ENCODE measurements at places on chromosomes 4 and X.

GRCh38 chrX:155056877-155057792 lies 13.8 kb downstream of the CMC4 start:
- DNase-seq: no peak

DNA sequence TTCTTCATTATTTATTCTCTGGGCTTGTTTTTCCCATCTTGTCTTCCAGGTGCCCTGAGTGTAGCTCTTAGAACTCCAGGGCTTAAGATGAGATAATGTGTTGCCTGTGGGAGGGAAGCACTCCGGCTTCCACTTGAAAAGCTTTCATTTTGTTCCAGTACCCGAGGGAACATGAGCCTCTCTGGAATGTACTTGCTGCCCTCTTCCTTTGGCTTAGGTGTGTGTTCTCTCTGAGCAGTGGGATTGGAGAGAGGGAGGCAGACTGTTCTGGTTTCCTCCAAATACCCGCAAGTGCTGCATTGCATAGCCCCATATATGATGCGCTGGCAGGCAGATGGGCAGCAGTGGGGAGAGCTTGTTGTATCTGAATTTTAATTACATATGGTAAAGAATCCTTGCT lies 861 bp upstream of the DTHD1 start:
- no peak for DNase-seq

DNA sequence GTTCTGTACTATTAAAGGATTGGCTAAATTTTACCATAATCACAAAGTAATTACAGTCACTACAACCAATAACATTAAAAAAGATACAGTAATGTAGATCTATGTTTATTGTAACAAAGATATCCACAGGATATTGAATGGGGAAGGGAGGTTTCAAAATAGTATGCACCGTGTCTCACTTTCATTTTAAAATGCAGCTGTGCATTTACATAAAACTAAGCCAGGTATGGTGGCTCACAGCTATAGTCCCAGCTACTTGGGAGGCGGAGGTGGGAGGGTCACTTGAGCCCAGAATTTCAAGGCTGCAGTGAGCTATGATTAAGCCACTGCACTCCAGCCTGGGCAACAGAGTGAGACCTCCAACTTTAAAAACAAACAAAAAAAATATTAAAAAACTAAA lies 8.5 kb downstream of the SRP72 start:
- no peak for DNase-seq

DNA sequence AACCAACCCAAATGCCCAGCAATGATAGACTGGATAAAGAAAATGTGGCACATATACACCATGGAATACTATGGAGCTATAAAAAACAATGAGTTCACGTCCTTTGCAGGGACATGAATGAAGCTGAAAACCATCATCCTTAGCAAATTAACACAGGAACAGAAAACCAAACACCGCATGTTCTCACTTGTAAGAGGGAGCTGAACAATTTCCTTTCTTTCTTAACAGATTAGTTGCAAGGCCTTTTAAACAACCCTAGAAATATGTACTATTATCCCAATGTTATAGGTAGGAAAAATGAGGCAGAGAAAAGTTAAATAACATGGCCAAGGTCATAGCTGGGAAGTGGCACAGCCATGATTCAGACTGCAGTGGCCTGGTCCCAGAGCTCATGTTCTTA lies 5.8 kb upstream of the OCIAD2 start:
- no peak for DNase-seq

DNA sequence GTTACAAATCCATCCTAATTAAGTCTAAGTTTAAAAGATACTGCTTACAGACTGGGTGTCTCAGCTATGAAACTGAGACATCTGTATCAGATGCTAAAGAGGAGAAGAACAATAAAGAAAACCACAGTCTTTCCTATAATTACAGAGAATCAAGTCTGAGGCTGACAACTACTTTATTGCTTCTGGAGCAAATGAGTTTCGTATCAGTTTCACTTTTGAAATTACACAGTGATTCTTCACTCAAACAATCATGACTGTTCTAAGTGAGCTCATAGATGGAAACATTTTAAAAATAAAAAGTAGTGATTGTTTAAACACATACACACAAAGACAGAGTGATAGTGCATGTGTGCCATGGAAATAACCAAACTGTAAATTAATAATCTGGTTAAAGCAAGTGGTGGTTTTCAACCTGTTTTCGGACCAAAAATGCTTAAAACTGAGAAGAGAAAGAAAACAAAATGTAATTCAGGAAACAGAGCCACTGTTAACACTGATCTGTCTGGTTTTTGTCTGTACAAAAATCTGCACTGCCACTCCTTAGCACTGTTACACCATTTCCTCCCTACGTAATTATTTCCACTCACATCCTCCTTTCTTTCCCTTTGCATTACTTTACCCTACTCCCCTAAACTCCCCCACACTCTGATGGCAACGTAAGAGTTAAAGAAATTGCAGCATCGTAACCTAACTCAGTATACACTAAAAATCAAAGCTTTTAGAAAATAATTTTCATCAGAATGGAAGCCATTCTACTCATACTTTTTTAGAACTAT lies 12.5 kb downstream of the RFC1 start:
- no peak for DNase-seq

- DNase-seq: no peak
Observed at GRCh38 chr4:26490111-26490959, at the start of gene CCKAR. Gene CCKAR, minus strand, starts transcription at chr4:26490484. Its CDS starts 217 bp downstream, at chr4:26490267.

DNA sequence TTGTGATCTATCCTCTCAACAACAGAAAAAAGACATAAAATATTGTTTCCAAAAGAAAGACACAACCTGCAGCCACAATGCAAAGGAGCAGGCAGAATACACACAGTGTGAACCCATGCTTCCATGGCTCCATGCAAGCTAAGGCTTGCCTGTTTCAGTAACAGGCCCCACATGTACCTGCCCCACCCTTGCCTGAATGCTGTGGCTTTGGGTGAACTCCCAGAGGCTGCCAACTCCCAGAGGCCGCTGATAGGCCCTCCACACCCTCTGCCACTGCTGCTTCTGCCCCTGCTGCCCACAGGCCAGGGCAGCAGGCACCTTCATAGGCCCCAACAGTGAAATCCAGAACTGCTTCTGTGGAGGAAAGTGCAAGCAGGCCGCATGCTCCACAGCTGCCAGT lies 313.9 kb downstream of the CHIC1 start:
- no peak for DNase-seq

DNA sequence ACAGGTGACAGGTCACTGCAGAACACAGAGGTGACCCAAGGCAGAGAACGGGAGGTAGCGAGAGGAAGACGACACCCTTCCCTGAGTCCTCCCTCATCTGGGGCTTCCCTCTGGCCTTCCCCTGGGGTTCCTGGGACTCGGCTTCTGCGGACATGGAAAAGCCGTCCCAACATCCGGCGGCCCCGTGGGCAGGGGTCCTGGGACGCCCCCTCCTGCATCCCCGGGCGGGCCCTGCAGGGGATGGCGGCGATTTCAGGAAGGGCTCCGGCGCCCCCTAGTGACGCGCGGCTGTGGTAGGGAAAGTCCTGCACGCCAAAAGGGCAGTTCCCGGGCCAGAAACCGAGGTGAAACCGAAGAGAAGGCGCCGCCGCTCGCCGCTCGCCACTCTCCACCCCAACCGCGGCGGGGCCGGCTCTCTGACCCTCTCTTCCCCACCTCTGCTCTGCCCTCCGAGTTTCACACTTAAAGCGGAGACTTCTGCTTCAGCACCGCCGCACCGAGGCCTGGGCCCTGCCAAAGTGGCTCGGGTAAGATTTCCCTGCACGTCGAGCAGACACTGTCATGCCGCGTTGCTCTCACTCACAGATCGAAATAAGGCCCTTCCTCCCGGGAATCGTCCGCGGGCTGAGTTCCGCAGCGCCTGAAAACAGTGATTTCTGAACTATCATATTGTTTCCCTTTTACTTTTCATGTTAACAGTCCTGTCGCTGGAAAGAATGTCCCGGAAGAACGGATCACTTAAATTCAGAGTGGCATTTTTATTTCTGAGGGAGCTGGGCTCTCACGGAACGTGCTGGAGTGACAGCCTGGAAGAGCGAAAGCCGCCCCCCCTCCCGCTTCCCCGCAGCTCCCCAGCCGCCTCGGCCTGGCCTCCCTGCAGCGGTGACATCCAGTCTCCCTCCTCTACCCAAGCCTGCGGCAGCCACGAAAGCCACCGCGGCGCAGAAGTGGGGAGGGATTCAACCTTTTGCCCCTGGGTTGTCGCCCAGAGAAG lies 110.6 kb downstream of the DCTD start:
- peak; percentile 14 for DNase-seq

- no peak for DNase-seq
Observed at GRCh38 chr4:5142726-5143125, 91.4 kb downstream of the STK32B start.

GRCh38 chrX:40240844-40241243 lies 143.1 kb upstream of the BCOR start:
- no peak for DNase-seq

DNA sequence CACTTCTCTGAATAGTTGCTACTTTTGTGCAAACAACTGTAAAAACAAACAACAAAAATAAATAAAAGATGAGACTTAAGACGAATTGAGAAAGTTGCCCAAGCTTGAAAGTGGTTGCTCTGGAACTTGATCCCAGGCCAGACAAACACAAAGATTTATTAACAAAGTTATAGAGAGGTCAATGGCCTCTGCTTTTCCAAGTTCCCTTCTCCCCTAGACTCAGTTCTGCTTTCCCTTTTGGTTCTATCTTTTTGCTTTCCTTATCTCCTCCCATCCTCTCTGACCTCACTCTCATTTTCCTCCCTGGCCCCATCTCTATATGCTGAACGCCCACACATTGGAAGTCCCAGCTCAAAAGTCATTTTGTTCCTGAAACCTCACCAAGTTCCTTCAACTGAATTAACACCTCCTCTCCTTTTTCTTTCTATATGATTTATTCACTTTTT lies 82.7 kb downstream of the MXRA5 start:
- no peak for DNase-seq

DNA sequence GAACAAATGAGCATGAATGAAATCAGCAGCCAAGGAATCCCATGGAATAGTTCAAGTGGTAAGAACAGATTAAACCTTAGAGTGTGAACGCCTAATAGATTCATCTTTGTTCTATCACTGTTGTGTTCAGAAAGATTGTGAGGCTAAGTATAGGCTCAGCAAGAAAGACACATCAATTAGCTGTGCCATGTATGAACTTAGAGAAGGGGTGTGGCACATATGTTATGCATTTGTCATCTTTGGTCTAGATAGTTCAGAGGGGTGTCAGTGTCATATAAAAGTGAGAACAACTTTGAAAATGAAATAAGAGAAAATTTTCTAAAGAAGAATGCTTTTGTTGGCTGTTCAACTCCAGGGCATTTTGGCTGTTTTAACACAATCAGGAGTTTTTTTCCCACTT lies 9.4 kb downstream of the DAPP1 start:
- no peak for DNase-seq

GRCh38 chr4:1603413-1604135 lies 80.5 kb downstream of the FAM53A start:
- no peak for DNase-seq

DNA sequence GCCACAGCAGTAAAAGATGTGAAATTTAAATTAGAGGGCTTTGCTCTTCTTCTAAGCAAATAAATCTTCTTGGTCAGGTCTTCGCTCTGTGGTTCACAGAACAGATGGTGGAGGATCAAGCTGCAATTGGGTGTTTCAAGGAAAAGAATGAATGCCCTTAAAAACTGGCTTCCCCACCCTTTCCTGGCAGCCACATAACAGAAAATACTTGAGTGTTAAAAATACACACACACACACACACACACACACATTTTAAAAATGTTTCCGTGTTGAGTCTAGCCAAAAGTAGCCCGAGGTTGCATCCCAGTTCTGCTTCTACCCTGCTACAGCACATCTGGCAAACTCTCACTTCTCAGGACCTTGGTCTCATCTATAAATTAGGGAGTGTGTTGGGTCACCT lies 56.7 kb upstream of the FGFBP2 start:
- DNase-seq: no peak

GRCh38 chrX:118329175-118329574 lies 16.7 kb upstream of the WDR44 start:
- DNase-seq: no peak

GRCh38 chr4:20430259-20430941 lies 178.7 kb downstream of the SLIT2 start:
- DNase-seq: no peak

- DNase-seq: no peak
Observed at GRCh38 chrX:148755111-148755510, 254.7 kb downstream of the AFF2 start.

- no peak for DNase-seq
Observed at GRCh38 chrX:153776120-153776599, 4.7 kb upstream of the SRPK3 start.

DNA sequence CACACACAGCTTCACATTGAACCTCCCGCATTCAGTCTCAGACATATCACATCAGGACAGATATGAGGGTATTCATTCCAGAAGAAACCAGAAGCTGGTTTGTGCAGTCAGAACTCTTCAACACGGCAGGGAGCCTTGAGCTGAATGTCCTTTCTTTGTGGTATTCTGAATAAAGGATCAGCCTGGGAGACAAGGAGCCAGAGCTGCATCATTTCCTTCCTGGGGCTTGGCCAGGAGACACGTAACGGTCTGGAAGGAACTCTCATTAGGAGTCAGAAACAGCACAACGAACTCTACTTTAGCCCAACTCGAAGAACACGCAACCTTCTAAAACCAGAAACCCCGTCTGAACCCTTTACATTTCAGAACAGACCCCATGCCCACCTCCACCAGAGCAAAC lies 46.4 kb downstream of the KDR start:
- no peak for DNase-seq

DNA sequence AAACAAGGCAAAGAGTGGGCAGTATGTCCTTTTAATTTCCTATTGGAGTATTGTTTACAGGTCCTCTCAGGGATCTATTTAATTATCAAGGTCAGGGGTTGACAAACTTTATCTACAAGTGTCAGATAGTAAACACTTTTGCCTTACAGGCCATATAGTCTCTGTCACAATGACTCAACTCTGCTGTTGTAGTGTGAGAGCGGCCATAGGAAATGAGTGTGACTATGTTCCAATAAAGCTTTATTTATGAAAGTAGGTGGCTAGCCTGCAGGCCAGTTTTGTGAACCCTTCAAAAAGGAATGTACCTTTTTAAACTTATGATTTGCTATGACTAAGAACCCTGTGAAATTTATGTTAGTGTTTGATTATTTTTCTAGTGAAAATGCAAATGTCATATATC lies 156.1 kb downstream of the GPAT3 start:
- DNase-seq: no peak

DNA sequence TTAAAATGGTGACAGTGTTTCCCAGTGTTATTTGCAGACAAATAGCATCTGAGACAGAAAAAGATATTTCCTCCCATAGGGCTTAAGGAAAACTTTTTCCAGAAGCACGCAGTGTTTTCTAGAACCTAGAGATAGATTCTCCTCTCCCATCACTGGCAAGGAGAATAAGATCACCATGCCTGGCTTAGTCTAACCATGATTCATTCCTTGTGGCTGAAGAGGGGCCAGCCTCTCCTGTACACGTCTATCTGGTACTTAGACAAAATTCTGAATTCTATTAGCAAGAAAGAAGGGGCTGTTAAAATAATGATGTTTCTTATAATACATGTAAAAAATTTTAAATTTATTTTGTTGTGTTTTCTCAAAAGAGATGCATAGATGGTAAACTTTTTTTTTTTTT lies 296.1 kb upstream of the LDB2 start:
- no peak for DNase-seq

DNA sequence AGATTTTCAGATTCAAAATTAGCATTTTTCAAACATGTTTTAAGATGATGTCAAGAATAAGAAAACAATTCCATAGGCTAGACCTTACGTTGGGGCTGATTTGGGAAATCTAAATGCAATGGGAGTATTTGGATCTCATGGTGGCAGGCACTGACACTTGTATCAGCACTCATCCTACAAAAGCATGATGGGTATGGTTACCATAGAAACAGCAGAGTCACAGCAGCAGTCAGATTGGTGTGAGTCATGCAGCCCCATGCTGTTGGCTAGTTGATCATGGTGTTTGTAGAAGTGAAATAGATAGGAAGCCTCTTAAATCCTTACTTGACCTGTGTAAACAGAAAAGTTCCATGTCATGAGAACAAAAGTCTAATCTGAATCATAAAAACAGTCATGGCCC lies 1637.3 kb upstream of the PABPC4L start:
- no peak for DNase-seq

Measured in stimulated activated CD8-positive, alpha-beta memory T cell treated with anti-CD3 and anti-CD28 coated beads, Interleukin-4, amount 100 ng/mL, for 4 hours (primary cell).